ENCODE measurements at places on chromosomes 6 and 20.

DNA sequence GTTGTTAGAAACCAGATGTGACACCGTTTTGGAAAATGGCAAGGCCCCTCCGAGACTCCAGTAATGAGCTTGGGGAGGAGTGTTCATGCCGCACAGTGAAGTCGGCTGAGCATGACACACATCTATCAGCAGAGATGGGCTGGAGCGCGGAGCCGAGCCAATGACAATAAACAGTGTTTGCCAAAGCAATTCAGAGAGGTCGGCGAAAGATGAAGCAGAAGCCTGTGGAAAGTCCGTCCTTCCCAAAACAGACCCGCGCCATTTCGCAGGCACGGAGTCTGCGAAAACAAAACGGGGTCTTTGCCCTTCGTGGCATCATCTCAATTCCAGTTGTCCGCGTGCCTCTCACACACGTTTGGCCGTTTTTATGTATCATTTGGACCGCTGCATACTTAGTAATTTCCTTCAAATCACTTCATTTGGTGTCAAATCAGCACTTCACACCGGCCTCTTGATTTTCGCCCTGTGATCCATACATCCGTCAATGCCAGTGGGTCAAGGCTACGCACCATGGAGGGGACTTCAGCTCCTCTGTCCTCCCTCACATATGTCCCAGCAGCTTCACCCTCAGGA is 71.3 kb downstream of the SULF2 start:
- DNase-seq, result no peak

DNA sequence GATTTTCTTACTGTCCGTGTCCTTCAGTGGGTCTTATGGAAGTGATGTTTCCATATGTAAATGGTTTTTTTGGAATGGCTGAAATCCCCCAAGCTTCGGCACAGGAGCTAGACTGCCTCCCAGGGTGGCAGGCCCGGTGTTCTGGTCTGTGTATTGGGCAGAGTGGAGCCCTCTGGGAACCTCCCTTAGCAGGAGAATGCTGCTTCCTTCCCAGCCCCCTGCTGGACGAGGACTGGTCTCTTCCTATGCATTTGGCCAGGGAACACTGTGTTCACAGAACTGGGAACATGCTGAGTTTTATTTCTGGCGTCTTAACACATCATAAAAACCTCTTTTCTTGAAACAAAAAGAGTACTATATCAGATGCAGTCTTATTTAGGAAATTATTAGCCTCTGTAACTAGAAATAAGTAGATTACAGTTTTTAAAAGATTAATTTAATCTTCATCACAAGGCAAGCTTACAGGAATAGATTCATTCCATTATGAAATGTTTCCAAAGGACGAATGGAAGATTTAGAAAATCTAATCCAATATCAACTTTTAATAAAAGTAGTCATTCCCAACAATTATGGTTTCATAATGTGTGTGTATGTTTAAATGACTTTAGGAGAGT is 56.6 kb downstream of the SYTL3 start:
- no peak for DNase-seq

DNA sequence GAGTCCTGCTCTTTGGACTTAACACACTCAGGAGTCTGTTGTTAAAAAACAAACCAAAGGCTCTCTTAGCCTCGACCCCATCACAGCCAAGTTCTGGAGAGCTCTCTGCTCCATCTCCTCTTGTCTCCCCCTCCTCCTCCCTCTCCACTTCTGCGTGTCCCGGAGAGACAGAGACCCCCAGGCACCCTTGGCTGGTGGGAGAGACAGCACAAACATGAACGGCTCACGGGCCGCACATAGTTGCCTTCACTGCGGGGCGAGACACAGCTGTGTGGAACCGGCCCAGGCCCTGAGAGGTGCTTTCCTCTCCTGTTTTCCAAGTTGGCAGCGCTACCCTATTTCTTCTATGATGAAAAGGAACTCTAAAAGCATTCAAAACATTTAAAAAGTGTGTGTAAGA is 23.3 kb upstream of the MYT1 start:
- DNase-seq, result no peak

GRCh38 chr6:2790588-2791449 is 25.6 kb downstream of the WRNIP1 start:
- DNase-seq, result peak; percentile 25

- DNase-seq, result no peak
Measured at GRCh38 chr6:120274547-120274946, 925.0 kb upstream of the MAN1A1 start.

DNA sequence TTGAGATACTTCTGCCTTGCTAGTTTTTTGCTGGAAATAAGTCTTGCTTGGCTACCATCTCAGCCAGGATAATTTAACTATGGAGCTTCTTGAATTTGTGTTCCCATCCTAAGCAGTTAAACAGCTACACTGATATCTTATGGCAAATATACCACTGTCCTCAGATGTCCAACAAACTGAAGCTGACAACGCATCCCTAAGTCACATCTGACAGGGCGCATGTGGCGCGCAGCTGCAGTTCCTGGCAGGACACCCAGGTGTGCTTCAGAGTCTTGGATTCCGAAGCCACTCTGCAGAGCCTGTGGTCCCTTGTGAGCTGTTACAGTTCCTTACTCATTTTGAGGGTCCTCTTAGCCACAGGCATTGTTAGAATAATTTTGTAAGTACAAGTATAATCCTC is 127.9 kb downstream of the WDR27 start:
- no peak for DNase-seq

DNA sequence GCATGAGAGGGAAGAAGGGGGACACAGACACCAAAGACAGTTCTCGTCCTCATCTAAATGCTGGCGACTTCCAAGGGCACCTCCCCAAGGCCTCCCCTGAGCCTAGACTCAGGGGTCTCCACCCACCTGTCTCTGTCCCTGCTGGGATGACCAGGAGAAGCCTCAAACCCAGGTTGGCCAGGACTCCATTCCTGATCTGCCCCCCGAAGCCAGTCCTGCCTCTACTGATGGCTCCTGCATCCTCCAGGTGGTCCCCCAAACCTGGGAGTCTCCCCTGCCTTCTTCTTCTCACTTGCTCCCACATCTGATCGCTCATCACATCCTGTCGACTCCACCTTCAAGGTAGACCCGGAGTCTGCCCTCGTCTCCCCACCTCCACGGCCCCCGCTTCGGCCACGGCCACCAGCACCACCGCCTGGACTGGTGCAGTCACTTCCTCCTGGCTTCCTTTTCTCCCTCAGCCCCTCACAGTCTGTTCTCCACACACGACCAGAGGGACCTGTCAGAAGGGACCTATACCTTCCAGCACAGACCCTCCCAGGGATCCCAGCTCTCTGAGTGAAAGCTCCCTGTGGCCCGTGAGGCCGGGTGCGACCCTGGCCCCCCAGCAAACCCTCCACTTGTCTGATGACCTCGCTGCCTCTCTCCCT is 92.1 kb downstream of the CEBPB start:
- DNase-seq, result no peak

GRCh38 chr20:33139467-33139866 is 28.5 kb upstream of the BPIFA2 start:
- no peak for DNase-seq

GRCh38 chr6:35723587-35723986 is 13.2 kb upstream of the ARMC12 start:
- no peak for DNase-seq

GRCh38 chr6:28980852-28981430 is 24.2 kb downstream of the ZNF311 start:
- DNase-seq, result no peak

- DNase-seq, result no peak
Measured at GRCh38 chr20:5658912-5659345, 91.3 kb upstream of the SHLD1 start.

DNA sequence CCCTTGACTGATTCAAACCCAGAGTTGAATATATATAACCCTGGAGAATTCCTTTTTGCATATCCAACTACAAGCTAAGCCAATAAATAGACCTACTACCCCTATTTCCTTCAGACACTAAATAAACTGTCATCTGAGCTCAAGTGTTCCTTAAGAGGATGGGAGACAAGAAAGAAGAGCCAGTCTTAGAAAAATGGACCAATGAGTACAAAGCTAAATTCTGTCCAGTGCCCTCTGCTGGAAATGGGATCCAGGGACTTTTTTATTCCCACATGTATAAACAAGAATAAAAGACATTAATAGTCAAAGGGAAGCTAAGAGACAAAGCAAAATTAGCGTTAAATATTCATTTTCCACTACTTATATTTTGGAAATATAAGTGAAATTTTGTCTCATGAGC is 4.8 kb downstream of the PPP1R10 start:
- DNase-seq, result no peak

- peak; percentile 53 for DNase-seq
Measured at GRCh38 chr20:61760321-61760720, 305.4 kb downstream of the TAF4 start.

DNA sequence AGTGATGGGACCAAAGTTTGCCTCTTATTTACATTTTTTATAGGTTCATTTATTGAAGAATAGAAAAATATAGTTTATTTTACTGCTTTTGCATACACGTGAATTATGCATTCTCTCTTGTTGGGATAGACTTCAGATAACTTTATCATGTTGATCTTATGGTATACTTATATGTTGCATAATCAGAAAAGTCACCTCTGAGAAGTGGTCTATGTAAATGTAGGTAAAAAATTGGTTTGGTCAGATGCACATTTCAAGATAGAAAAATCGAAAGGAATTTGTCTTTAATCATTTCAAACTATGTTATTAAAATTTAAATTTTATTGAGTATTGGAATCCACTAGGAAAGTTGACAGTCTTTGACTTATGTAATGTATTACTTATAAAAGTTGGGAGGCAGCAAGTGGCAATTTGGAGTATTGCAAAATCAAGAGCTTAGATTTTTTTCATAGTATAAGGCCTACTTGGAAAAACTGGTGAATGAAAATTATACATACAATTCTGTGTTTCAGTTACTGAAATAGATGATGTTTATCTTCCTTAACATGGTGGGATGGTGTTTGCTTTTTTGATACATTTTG is 2.4 kb downstream of the PHF3 start:
- DNase-seq, result no peak

DNA sequence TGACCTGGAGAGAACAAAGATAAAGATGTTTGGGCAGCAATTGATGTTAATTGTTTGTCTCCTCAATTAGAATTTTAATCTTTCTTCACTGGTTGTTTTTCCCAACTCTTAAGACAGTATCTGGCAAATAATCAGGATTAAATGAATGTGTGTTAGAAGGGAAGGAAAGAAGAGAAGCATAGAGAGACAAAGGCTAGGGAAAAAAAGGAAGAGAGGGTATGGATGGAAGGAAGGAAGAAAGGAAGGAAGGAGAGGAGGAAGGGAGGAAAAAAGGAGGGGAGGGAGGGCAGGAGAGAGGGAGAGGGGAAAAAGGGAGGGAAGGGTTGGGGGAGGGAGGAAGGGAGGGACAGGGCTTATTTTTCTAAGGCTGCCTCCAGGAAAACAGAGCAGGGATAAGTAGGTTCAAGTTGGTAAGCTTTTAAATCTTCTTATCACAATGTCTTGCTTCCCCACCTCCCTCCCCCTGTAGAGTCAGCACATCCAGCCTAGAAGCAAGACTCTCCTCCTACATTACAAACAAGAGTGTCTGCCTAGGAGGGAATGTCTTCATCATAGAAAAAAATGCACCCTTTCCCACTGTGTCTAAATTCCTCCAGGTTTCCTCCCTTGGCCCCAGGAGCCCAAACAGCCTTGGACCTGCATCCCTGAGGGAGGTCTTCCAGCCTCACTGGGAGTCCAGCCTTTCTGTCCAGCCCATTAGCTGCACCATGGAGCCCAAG is 447.8 kb upstream of the JARID2 start:
- DNase-seq, result no peak

- no peak for DNase-seq
Measured at GRCh38 chr6:153781306-153781705, 257.7 kb upstream of the OPRM1 start.

- DNase-seq, result no peak
Measured at GRCh38 chr6:139641376-139641775, 266.9 kb upstream of the CITED2 start.

GRCh38 chr6:37019065-37019450 is 13.6 kb downstream of the FGD2 start:
- no peak for DNase-seq

- DNase-seq, result no peak
Measured at GRCh38 chr6:111201764-111202163, 114.5 kb downstream of the SLC16A10 start.

DNA sequence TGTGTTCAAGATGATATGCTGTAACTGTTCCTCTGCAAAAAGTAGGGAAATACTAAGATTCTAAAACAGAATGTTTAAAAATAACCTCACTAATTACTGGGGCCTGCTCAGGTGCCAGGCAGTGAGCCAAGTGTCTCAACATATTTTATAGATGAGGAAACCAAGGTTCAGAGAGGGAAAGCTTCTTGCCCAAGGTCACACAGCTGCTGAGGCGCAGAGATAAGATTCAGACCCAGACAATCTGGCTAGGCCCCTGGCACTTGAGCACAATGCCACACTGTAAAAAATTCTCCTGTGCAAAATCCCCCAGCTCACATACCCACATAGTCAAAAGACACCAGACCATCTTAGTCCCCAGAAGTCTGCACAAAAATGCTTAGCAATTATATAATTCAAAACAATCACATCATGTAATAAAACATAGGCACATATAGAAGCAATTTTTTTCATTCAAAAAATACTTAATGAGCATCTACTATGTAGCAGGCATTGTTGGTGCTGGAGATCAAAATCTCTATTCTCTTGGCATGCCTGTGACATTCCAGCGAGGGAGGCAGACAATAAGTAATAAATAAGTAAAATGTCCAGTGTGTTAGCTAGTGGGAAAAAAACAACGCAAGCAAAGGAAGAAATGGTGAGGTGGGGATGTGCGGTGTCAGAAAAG is 10.3 kb downstream of the PREX1 start:
- no peak for DNase-seq

DNA sequence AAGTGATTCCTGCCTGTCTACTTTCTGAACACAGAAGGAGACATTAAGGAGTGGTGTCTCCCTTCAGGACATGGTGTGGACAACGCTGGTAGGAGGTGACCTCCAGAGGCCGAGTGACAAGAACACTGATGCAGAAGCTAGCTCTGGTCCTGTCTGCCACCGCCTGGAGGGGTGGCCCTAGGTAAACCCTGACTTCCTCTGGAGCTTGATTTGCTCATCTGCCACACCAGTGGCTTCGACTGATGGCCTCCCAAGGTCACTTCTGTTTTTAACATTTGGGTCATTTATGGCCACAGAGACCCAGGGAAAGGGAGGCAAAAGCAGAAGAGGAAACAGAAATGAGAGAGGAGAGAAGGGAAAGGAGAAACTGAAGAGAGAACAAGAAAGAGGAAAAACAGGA is 49.4 kb upstream of the SLC22A23 start:
- no peak for DNase-seq

DNA sequence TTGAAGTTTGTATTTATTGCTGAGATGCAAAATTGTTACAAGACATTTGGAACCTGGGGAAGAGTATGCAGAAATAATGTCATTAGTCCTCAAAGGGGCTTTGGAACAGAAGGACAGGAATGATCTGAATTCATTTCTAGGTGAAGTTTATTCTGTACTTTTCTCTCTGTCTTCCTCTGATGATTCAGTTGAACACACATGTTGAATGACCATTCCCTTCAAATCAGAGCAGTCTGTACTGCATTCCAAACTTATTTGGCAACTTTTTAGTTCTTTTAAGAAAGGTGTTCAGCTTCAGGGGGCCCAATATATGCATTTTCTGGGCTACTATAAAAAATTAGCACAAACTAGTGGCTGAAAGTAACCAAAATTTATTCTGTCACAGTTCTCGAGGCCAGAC is 213.9 kb upstream of the LAMP5 start:
- no peak for DNase-seq

Measured in amygdala (tissue), 56 donors.